ENCODE measurements at places on chromosomes 6 and 20.
A peak's percentile ranks its signal among the peaks of the same experiment; 100 is the strongest.

DNA sequence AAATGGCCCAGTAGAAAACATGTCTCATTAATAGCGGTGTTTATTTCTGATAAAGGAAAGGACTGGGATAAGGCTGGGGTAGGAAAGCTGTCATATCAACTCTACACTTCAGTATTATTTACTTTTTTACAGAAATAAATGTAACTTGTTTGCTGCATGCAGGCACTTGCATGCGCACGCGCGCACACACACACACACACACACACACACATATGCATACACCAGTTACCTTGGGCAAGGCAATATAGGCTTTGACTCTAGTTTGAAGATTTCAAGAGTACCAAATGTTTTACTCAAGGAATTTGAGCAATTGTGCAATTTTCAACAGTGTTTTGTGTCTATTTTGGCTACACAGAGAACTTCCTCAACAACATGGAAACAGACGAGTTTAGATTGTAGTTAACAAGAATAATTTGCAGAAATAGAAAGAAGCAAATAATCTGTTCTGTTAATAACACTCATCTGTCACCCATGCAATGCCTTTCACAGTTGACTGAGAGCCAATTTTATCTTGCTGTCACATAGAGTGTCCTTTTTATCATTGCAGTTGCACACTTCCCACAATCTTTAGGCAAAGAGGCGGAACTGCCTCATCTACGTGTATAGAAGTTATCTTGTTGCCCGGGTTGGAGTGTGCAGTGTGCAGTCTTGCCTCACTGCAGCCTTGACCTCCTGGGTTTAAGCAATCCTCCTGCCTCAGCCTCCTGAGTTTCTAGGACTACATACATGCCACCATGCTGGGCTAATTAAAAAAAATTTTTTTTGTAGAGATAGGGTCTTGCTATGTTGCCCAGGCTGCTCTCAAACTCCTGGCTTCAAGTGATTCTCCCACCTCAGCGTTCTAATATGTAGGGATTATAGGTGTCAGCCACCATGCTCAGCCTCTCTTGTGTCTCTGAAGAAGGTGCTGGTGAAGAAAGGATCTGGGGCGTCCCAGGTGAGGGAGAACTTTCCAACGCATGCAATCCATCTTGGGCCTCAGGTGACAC is 74.8 kb upstream of the SHLD1 start:
- no peak for DNase-seq

GRCh38 chr6:56803594-56803993 is 151.3 kb upstream of the BEND6 start:
- no peak for DNase-seq

DNA sequence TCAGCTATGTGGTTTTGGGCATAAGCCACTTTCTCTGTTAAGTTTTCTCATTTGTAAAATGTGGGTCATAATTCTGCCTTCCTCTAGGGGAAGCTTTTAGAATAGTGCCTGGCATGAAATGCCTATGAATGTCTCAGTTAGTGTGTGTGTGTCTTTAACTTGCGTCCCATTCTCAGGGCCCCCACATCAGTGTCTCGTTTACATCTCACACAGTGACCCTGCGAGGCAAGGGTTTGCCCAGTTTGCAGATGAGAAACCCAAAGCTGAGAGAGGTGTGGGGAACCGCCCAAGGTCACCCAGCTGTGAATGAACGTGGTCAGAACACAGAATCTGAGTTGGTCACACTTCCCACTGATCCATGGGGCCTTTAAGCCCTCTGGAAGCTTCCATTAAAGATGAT is 14.1 kb downstream of the DYNLRB1 start:
- no peak for DNase-seq

GRCh38 chr20:60200305-60200918 is 242.2 kb downstream of the CDH26 start:
- DNase-seq, result no peak

GRCh38 chr6:9095729-9096128 is 660.4 kb upstream of the SLC35B3 start:
- DNase-seq, result no peak

GRCh38 chr20:58810116-58810878 is 40.4 kb downstream of the GNAS-AS1 start:
- DNase-seq, result peak; percentile 61

DNA sequence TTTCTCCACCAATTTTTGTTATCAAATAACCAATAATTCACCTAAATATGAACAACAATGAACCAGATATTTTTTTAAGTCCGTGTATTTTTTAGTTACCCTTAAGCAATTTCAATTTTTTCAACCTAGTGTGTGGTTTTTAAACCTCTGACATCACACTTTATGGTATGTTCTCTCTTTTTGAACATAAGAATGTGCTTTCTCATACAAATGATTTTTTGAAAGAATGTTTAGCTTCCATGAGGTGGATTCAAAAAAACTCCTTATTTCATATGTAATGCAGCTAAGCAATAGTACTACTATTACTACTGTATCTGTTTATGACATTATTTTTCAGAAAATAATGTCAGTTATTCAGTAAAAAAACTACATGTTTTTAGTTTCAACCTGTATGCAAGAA is 19.4 kb upstream of the MEI4 start:
- DNase-seq, result no peak

- no peak for DNase-seq
Measured at GRCh38 chr20:8208226-8208625, 76.2 kb downstream of the PLCB1 start.

DNA sequence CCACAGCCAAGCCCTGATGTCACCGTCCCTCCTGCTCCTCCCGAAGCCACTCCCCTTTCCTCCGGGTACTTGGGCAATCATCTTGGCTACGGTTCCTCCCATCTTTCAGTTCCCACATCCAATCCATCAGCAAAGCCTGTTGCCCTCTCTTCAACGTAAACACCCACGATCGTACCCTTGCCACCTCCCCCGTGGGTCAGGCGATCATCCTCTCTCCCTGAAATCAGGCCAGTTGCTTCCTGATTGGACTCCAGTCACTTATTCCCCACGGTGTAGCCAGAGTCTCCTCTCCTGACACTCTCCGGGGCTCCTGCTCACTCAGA is 44.5 kb downstream of the SULF2 start:
- no peak for DNase-seq

GRCh38 chr6:96948631-96949030 is 24.1 kb downstream of the KLHL32 start:
- no peak for DNase-seq

GRCh38 chr20:19453410-19453809 is 241.0 kb downstream of the SLC24A3 start:
- DNase-seq, result no peak

- DNase-seq, result no peak
Measured at GRCh38 chr6:48775157-48775556, 664.2 kb upstream of the PTCHD4 start.
